ENCODE measurements at places on chromosomes 2 and 18.

- no peak for DNase-seq
These were observed 55.1 kb downstream of the LYPD6B start for GRCh38 chr2:149093579-149093978.

DNA sequence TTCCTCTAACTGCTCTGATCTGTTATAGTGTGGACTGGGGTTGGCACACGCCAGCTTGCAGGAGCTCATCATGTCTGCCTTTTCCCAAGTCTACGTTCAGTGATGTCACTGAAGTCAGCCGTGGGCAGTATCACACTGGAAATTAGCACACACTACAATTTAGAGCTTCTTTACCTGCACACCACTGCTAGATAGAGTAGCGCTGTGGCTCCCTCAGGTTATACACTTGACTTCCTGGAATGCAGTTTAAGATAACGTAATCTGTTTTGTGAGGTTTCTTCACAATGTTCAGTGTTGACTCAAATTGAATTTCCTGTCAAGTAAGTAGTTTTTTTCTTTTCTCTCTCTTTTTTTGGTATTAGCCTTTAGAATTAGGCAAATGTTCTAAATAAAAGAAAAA is 487.2 kb downstream of the DCDC2C start:
- DNase-seq, result no peak

GRCh38 chr18:64180171-64180570 is 31.3 kb upstream of the LINC00305 start:
- DNase-seq, result no peak

- no peak for DNase-seq
These were observed 526 bp downstream of the SFT2D3 start for GRCh38 chr2:127701651-127702394.

DNA sequence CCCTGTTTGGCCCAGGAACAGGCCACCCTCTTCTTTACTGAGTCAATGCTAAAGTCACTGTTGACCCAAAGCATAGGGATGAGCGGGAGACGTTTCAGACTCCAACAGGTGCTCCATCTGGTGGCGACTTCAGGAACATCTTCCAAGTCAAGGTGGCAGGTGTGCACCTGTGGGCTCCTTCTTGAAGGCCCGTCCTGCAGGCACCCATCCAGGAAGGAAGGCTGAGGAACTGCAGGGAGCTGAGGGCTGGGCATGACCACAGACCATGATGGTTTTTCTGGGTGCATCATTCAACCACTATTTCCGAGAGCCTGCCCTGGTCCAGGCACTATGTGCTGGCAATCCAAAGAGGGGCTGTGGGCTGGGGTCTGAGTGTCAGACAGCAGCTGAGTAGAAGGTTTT is 142.8 kb downstream of the NDUFA10 start:
- DNase-seq, result no peak

GRCh38 chr2:191114403-191114886 is 36.3 kb downstream of the STAT4 start:
- no peak for DNase-seq

- peak; percentile 49 for DNase-seq
These were observed 151.6 kb downstream of the DTNB start for GRCh38 chr2:25521665-25522387.

DNA sequence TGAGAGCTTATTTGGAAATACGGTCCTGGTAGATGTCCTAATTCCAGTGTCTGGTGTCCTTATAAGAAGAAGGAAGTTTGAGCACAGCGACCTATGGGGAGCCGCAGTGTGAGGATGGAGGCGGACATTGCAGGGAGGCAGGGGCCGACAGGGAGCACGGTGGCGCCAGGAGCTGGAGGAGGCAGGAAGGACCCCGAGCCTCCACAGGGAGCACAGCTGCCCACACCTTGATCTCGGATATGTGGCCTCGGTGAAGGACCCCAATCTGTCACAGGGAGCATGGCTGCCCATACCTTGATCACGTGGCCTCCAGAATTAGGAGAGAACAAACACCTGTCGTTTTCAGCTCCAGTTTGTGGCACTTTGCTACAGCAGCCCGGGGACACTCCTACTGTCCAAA is 461.6 kb upstream of the SALL3 start:
- DNase-seq, result no peak

GRCh38 chr2:188475945-188476344 is 184.3 kb downstream of the GULP1 start:
- no peak for DNase-seq

- no peak for DNase-seq
These were observed 196.6 kb downstream of the AGPS start for GRCh38 chr2:177589186-177589585.

DNA sequence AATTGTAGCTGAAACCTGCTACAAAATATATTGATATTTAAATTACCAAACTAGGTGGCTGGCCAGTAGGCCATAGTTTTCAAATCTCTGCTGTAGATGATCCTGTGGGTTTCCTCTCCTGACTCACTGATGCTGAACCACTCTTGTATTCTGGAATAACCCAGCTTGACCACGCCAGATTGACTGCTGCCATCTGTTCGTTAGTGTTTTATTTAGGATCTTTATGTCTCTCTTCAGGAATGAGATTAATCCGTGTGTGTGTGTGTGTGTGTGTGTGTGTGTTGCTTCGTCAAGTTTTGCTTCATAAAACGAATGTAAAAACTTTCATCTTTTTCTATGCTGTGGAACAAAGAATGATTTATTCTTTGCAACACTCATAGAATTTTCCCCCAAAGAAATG is 187.1 kb downstream of the DYSF start:
- no peak for DNase-seq

- DNase-seq, result no peak
These were observed 667 bp upstream of the SCYGR4 start for GRCh38 chr2:227616631-227617030.

GRCh38 chr2:212428681-212429478 is 109.7 kb downstream of the ERBB4 start:
- no peak for DNase-seq

DNA sequence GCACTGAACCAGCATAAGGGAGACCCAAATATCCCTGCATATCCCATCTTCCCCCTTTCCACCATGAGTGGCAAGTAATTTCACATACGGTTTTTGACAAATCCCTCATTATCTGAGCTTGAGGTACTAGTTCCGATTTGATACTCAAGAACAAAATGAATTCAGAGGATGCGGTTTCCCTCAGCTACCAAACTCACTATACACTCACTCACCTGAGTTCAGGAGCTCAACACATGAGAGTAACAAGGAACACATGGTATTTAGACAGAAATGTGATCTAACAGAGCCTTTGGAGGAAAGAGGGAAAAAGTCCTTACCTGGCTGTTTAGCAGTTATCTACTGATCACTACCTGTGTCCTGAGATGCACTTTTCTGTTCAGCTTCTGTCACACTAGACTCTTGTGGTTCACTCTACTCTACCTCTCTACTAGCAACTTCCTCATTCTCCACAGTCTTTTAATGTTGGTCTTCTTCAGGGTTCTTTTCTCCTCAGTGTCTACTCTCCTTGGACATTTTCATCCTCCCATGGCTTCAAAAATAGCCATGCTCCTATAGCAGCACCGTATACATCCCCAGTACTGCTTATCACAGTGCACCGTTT is 25.1 kb downstream of the ASXL2 start:
- DNase-seq, result no peak

- DNase-seq, result peak; percentile 62
These were observed 143.5 kb downstream of the TGIF1 start for GRCh38 chr18:3593381-3593903.

- no peak for DNase-seq
These were observed 674 bp downstream of the PTPN4 start for GRCh38 chr2:119760237-119760955.

DNA sequence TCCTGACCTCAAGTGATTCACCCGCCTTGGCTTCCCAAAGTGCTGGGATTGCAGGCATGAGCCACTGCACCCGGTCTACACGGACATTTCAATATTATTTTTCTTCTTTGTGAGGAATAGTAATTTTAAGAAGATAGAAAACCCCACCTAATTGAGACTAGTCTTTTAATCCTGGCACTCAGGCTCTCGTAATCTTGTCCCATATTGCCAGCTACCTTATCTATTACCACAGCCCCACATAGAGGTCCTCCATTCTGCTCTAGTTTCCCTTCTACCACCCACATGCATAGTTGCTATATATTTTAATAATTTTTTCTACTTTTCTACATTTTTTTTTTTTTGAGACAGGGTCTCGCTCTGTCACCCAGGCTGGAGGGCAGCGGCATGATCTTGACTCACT is 9.5 kb upstream of the USP14 start:
- DNase-seq, result no peak

DNA sequence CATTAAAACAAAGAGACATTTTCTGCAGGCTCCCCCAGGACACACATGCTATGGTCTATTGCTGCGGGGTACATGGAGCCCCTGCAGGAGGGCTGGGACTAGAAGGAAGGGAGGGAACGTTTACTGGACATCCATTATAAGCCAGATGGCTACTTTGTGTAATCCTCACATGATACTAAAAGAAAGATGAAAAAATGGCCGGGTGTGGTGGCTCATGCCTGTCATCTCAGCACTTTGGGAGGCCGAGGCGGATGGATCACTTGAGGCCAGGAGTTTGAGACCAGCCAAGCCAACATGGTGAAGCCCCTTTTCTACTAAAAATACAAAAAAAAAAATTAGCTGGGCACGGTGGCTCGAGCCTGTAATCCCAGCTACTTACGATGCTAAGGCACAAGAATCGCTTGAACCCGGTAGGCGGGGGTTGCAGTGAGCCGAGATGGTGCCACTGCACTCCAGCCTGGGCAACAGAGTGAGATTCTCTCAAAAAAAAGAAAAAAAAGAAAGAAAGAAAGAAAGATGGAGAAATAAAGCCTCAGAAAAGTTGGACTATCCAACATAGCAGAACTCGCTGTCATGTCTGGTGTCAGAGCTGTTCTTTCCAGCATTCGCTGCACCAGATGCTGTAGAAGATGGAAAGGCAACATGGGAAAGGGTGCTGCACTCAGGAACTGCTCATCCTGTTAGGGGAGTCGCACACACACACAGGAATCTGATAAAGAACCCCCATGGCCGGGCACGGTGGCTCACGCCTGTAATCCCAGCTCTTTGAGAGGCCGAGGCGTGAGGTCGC is 7.8 kb upstream of the MYCN start:
- no peak for DNase-seq

- no peak for DNase-seq
These were observed 68.2 kb upstream of the NOSTRIN start for GRCh38 chr2:168734199-168734760.

- DNase-seq, result no peak
These were observed 34.3 kb upstream of the MYCN start for GRCh38 chr2:15905986-15906491.

- DNase-seq, result no peak
These were observed 164.3 kb downstream of the BCL2 start for GRCh38 chr18:63155169-63155852.

DNA sequence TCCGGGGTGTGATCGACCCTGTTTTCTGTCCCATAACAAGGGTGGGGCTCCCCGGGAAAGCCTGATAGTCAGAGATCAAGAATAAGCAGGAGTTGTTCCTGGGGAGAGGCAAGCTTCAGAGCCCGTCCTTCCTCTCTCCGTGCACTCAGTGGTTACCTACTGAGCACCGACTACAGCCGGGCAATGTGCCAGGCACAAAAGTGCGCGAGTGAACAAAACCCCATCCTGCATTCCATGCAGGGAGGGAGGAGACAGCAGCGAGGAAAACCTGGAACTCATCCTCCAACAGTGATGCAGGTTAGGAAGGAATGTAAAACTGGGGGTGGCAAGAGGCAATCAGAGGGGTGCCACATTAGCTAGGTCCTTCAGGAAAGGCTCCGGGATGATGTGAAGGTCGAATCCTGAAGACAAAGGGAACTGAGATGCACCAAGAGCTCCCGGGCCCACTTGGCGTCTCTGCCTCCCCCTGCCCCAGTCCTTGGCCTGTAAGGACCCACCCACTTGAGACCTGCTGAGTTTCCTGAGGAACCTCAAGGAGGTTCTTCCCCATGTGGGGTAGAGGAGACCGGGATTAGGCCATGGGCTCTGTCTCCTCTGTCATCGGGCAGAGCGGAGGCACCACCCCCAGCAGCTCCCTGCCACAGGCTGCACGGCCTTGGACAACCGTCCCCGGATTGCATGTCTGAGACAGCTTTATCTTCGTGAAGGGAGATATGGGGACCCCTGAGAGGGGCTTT is 198.2 kb downstream of the NDUFA10 start:
- DNase-seq, result no peak

DNA sequence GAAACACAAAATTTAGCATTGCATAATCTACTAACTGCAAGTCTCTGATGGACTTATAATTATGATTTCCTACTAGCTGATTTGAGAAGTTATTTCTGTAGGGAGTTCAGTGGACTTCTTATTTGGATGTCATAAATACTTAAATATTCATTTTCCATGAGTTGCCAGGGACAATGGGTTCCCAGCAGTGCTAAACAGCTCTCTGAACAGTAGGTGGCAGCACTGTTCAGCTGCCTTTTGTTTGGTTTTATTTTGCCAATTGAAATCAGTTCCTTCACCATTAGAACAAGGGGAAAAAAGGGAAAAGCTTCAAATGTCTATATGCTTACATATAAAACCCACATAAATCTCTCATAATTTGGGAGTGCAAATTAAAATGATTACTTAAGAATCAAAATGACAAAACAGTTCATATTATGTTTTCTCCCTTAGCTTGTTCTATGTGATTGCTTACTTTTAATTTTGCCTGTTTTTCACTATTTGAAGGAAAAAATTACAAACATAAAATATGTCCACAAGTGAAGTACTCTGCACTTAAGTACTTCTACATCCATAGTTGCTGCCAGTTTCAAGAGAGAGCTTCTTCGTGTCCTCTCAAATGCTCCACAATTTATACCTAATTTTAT is 898.9 kb downstream of the CPS1 start:
- DNase-seq, result peak; percentile 8

GRCh38 chr2:30361751-30362394 is 85.2 kb upstream of the LCLAT1 start:
- DNase-seq, result no peak

GRCh38 chr2:14420851-14421250 is 211.7 kb upstream of the LRATD1 start:
- DNase-seq, result no peak

- DNase-seq, result peak; percentile 80
These were observed 19.5 kb downstream of the MYO1B start for GRCh38 chr2:191264647-191265081.

GRCh38 chr2:56770490-56770889 is 586.7 kb downstream of the CCDC85A start:
- DNase-seq, result peak; percentile 1

DNA sequence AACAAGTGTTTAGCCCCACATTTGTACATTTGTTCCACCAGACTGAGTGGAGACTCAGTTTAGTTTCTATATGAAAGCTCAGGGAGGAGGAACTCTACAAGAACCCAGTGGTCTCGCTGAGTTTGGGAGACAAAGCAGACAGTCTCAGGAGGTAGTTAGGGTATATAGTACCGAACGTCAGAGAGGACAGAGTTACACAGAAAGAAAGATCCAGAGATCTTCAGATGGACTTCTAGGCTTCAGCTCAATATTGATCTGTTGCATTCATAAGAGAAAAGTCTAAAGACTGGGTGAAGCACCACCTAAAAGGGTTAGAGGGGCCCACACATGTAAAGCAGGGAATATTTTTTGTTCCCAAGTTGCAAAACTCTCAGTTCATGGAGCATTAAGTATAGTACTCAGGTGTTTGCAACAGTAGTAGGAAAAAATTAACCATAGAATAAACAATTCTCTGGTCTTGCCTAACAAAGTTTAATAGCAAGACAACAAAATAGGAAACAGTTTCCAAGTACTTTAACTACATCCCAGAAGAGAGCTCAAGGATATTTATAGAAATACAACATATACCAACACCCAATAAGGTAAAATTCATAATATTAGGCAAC is 4.2 kb downstream of the TFPI start:
- no peak for DNase-seq

GRCh38 chr18:79423211-79424007 is 27.7 kb downstream of the NFATC1 start:
- DNase-seq, result no peak

GRCh38 chr18:9482790-9483189 is 7.5 kb downstream of the RALBP1 start:
- DNase-seq, result no peak
